NCI-H510A (cell line): ENCODE measurements at places on chromosomes 2 and 18.

DNA sequence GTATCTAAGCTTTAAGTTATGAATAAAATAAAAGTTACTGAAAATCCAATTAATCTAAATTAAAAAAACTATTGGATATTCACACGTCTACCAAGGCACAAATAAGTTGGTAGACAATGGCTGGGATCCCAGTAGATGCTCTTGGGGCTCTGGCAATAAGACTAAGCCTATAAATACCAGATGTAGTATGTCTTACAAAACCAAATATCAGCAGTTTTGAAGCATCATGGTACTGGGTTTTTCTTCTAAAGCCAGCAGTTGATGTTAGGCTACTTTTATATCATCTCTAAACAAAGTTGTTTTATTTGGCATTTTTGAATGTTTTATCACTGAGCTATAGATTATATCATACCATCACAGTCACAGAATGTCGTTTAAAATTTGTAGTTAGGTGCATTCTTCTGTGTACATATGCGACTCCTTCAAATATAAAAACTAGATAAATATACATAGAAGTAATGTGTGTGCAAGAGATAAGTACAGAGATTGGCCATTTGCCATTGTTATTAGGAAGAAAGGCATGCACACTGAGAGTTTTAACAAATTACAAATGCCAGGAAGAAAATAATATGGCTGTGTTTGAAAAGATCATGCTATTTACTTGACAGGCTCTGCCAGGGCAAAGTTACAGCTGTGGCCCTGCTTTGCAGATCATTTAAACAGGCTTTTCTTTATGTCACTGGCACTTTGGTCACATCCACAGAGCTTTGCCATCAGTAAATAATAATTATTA, 21.6 kb upstream of the TMEM17 start:
- DNase-seq, result no peak

DNA sequence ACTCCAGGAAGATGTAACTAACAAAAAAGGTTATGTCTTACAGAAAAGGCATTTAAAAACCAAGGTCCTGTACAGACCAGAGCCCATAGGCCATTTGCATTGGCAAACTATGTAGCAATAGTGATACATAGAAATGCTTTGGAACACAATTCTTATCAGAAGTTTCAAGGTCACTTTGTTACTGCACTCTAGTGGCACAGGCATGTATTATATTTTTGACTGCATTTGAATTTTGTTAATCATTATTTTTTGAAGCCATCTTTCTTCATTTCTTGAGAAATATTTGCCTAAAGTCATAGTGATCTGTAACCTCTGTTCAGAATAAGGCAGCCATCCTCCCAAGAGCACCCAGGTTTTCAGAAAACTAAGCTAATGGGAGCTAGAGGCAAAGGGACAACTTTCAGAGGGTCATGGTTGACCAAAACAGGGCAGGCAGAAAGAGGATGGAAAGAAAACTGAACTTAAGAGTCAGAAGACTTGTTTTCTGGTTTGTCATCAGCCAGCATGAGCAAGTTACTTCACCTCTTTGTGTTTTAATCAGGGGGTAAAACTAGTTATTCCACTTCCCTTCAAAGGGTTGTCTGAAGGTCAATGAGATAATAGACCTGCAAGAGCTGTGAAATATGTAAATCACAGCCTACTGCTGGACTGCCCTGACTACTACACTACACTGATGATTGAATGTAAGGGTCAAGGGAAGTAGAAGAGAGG, 41.5 kb downstream of the SLC38A11 start:
- DNase-seq, result no peak

- DNase-seq, result no peak
These were observed 301.1 kb downstream of the PIK3C3 start for GRCh38 chr18:42255908-42256765.

DNA sequence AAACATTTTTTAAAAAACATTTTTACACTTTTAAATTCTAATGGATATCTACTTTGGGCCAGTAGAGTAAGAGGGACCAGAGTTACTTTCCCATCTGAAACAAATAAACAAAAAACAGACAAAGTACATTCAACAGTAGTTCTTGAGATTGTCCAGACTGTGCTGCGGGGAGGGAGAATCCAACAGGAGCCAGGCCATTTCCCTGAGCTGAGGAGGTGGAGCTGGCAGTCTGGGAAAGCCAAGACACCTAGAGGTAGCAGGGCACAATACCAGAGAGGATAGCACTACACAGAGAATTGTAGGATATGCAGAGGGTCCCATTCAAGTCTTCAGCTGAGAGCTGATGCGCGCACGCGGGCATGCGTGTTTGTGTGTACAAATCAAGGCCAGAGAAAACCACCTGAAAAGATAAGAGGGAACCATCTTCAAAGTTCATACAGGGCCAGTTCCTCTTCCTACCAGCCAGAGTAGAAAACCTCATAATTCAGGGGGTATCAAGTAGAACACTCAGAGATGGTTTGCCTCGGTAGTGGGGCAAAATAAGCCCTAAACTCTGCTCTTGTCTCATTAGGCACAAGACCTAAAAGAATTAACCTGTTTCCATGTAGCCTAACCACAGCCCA, 44.0 kb downstream of the PTRHD1 start:
- DNase-seq, result no peak

DNA sequence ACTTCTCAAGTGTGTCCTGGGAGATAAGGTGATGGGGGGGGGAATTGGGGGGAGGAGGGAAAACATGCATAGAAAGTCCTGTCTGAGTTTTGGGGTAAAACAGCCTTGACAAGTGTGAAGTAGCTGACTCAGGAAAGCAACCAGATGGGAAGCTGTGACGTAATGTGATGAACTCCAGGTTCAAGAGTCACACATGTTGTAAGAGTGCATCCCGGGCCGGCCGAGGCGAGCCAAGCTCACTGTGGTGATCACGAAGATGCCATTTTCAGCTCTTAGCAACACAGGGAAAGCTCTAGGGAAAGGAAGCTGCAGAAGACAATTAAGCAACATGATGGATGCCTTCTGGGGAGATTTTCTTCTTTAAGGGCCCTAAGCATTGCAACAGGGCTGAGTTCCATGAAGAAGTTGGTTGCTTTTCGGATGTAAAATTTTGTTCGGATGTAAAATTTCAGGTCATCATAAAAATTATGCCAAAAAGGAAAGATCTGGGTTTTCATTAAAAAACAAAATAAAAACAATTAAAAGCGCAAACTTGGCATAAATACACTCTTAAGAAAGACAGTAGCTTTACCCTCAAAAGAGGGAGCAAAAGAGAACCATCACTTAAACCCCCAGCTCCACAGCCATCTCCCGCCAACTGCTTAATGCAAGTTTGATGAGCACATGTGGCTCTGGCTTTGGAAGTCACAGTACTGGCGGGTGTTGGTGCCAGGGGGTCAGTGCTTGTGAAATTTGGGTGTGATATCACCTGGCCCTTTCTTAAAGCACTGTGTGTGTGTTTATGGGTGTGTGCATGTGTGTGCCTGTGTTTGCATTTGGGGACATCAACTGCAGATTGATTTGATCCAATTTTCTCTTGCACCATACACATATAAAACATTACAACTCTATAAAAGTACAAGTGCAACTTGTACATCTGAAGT, 19.1 kb downstream of the SERTAD2 start:
- no peak for DNase-seq

GRCh38 chr2:47297767-47298425, 105.1 kb upstream of the MSH2 start:
- no peak for DNase-seq

GRCh38 chr2:59276033-59276432, 1034.9 kb upstream of the FANCL start:
- DNase-seq, result no peak

- DNase-seq, result no peak
These were observed 60.9 kb upstream of the CYRIA start for GRCh38 chr2:16726577-16726976.
